LNCaP clone FGC (cell line): ENCODE measurements at places on chromosomes 11 and 22.

GRCh38 chr11:42255906-42256305 lies 796.5 kb upstream of the LRRC4C start:
- DNase-seq: no peak

DNA sequence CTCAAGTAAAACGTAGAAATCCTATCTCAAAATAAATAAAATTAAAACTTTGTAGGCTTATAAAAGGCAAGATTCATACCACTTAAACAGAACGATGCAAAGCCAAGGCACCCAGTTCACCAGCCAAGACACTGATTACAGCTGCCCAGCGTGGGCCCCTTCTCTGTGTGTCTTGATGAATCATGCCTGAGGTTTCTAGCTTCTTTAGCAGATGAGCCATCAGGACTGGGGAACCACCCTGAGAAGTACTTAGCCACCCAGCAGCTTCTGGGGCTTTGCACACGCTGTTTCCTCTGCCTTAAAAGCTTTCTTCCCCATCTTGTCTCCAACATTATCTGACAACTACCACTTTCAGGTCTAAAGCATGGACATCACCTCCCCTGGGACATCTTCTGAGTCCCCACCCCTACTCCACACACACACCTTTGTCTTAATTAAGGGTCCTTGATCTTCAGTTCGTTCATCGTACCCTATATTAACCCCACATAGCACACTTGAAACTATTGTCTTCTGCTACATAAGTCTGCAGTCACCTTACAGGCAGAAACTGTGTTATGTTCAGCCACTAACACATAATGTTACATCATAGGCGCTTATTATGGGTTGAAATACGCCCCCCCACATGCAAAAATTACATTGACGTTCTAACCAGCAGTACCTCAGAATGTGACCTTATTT lies 8.7 kb upstream of the LAYN start:
- no peak for DNase-seq

GRCh38 chr11:61334434-61335354 lies 1.7 kb downstream of the TKFC start:
- DNase-seq: no peak

- no peak for DNase-seq
Measured at GRCh38 chr22:42865536-42865935, 8.5 kb upstream of the ARFGAP3 start.

- no peak for DNase-seq
Measured at GRCh38 chr22:44429941-44430587, 68.0 kb downstream of the RTL6 start.

GRCh38 chr11:72735495-72736027 lies 16.6 kb downstream of the ARAP1 start:
- DNase-seq: no peak

DNA sequence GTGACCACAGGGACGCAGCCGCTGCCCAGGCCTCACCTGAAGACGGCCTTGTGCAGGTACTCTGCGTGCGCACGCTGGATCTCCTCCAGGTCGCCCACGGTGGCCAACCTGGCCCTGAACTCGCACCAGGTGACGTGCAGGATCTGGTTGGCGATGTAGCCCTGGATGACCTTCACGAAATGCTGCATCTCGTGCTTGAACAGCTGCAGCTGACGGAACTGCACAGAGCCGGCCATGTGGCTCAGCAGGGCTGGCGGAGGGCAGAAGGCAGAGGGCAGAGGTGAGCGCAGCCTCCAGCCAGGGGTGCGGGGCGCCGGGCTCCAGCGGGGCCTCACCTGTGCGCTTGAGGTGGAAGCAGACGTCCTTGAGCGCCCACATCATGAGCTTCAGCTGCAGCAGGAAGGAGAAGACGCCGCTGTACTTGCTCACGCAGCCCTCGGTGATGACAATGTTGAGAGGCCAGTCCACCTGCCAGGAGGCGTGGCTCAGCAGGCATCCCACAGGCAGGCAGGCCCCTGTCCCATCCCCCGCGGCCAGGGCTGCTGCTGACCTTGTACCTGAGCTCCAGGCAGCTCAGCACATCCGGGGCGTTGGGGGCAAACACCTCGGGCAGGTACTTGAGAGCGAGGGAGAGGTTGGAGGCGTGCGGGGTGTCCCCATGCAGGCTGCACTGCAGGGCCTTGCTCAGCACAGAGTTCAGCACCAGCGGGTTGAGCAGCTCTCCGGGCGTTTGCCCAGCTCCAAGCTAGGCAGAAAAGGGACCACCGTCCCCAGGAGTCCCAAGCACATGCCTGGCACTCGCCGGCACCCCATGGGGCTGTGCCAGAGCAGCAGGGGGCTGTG lies 17.6 kb downstream of the SELENOO start:
- DNase-seq: no peak
